ENCODE measurements at places on chromosomes 2 and 18. TPM values are rescaled to one million over a fixed set of nuclear protein-coding genes. Genes with fewer than 3 reads are reported as not detected.

CNTNAP5 gene
- total RNA-seq: not detected

DNA sequence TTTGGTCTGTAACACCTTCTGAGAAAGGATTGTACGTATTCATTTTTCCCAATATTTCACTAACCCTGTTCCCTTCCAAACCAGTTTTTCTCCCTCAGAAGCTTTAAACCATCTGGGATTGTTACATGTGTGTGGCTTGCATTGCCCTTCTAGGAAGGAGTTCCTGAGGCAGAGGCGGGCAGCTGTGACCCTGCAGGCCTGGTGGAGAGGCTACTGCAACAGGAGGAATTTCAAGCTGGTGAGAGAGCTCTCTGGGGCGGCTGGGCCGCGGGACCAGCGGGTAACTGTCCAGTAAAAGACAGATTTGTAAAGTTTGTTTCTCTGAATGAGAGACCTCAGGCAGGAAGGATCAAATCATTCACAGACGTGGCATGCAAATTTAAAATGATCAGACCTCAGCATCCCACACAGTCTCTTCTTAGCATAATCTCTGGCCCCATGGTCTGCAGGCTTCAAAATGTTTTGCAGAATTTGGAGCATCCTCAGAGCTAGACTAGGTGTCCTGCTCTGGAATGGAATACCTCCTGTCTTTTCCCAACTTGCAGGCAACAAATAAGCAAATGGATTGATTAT, 40.2 kb upstream of the GPR17 start:
- DNase-seq: no peak

DNA sequence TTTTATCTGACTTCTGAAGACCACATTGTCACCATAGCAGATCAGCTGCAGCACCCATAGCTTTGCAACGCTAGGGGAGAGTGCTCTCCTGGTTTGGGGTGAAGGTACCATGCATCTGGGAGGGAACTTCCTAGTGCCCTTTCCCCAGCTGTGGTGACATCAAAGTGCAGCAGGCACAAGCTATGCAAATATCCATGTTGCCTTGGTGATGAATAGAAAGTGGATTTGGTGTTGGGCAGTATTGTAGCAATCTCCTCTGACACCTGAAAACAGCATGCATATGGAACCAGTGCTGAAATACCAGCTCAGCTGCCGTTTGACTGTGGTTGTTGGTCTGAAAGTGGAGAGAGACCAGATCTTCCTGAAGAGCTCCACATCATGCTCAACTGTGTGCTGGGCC, 37.1 kb downstream of the BCL2L11 start:
- no peak for DNase-seq

- no peak for DNase-seq
Observed at GRCh38 chr2:42167458-42167857, 1.7 kb upstream of the EML4 start.

DNA sequence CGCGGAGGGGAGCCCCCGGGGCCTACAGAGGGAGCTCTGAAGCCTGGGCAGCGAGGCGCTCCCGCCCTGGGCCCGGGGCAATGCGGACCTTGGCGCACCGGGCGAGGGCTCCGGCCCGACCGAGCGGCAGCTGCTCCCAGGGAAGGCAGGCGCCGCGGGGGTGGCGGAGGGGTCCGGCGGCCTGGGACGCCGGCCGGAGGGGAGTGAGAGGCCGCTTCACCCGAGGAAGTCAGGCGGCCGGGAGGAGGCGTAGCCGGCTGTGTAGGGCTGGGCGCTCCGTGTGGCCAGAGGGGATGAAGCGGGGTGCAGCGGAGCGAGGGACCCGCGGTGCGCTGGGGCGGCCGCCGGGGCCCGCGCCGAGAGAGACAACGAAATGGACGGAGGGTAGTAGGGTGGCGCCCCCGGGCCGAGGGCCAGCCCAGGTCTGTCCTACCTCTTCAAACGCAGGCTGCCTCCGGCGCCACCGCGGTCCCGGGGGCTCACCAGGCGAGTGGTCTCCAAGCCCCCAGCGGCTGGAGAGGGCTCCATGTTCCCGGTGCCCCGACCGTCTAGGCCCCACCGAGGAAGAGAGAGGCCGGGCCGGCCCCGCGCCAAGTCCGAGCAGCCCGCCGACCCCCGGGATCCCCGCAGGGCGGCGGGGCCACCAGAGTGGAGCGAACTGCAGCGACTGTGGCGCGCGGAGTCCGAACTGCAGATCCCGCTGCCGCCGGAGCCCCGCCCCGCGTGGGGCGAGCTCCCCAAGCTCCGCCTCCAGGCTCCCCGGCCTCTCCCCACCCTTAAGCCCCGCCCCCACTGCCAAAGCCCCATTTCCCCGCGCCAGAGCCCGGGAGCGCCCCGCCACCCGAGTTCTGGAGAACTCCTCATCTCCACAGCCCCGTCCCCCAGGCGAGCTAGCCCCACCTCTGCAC, at the start of gene SLC30A3:
Gene SLC30A3 (minus strand): TSS at position 669 of the 908 bp plus-strand sequence. CDS start 141 bp downstream, at position 528.
- DNase-seq: peak; percentile 20

- DNase-seq: no peak
Observed at GRCh38 chr2:222711315-222711940, 40.0 kb downstream of the MOGAT1 start.

EFEMP1 gene
- total RNA-seq: 128 TPM

- DNase-seq: peak; percentile 29
Observed at GRCh38 chr2:121076885-121077549, 208.0 kb downstream of the TFCP2L1 start.

NEMP2 gene
- 9.5 TPM for total RNA-seq

GRCh38 chr2:107542314-107542740, 284.4 kb upstream of the RGPD4 start:
- no peak for DNase-seq

DNA sequence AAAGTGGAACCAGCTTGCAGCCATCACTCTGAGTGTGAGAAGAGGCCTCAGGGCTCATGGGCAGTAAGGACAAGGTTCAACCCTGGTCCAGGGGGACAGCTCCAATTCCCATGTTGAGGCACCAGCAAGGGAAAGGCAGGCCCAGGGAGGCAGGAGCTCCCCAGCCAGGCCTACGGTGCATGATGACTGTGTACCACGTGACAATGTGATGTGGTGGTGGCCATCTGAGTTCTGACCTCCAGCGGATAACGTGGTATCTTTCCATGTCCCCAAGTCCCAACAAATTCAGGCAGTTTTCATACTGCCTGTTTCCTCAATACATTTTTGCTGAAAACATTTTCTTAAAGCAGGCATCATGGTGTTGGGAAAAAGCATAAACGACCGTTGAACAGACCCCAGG, 36.1 kb upstream of the COL6A3 start:
- DNase-seq: no peak

SMAD2 gene
- 171 TPM for total RNA-seq

LRRTM4 gene
- not detected for total RNA-seq

GRCh38 chr2:71681626-71682025, 228.3 kb downstream of the DYSF start:
- DNase-seq: no peak

DNA sequence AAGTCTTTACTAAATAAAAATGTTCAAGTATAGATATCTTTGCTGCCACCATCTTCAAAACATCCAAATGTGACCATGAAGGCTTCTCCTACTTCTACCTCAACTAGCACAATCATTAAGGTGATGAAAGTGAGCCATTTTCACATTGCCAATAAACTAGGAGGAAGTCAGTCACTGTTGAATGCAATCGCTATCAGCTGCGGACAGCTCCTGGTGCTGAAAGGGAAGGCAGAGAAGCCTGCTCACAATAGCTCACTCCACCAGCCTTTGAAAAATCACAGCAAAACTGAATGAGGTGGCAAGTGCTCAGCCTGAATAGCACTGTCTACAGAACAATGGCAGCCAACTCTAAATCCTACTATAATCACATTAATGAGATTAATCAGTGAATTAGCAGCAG, 2.2 kb downstream of the MYT1L start:
- peak; percentile 0 for DNase-seq

DNA sequence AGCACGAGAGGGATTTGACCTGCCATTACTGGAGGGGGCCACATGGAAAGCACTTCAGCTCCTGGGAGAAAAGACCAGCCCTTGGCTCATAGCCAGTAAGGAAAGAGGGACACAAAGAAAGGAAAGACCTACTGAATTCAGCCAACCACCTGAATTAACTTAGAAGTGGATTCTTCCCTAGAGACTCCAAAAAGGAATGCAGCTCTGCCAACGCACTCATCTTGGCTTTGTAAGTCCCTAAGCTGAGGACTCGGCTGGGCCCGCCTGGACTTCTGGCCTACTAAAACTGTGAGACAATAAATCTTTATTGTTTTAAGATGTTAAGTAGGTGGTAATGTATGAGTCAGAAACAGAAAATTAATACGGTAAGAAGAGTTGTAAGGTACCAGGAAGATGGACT, 11.5 kb downstream of the ATF2 start:
- peak; percentile 22 for DNase-seq

TDRD15 gene
- not detected for total RNA-seq

GRCh38 chr18:73288813-73289212, 421.0 kb upstream of the NETO1 start:
- DNase-seq: no peak

GRCh38 chr2:43444989-43445645, 150.7 kb downstream of the THADA start:
- DNase-seq: peak; percentile 45

AQP12A gene
- total RNA-seq: not detected

DNA sequence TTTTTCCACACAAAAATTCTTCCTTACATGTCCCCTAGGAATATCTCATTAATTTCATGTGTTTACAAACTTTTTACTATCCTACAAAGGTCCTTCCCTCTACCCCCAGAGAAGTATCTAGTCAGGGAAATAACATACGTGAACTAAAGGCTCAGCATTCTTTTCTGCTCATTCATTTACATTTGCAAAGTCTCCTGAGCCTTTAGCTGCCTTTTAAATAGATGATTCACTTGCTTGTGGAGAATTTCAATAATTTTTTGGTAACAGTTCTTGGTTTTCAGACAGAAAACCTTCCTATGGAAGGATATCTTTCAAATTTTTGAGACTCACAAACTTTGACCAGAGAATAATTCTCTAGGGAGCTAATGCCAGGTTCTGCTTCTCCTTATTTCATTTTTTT, 81.5 kb upstream of the RMDN2 start:
- DNase-seq: no peak

HRH4 gene
- not detected for total RNA-seq

GPATCH11 gene
- total RNA-seq: 13.1 TPM

DNA sequence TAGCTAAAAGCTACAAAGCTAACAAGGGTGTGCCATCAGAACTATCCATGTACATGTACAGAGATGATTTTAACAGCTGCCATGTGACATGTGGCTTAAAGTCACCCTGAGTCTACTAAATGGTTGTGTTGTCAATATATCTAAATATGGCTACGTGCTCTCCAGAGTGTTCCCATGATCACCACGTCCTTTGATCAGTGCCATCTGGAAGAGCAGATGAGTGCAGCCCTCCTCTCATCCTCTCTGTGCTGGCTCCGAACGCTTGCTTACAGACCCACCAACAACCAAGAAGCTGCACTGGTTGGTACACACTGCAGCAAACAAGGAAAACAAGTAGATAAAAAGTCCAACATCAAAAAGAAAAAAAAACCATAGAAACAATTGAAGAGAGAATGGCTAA, 88.6 kb upstream of the NARS1 start:
- DNase-seq: no peak

ME2 gene
- 44.1 TPM for total RNA-seq

MYO5B gene
- 5.5 TPM for total RNA-seq

DNA sequence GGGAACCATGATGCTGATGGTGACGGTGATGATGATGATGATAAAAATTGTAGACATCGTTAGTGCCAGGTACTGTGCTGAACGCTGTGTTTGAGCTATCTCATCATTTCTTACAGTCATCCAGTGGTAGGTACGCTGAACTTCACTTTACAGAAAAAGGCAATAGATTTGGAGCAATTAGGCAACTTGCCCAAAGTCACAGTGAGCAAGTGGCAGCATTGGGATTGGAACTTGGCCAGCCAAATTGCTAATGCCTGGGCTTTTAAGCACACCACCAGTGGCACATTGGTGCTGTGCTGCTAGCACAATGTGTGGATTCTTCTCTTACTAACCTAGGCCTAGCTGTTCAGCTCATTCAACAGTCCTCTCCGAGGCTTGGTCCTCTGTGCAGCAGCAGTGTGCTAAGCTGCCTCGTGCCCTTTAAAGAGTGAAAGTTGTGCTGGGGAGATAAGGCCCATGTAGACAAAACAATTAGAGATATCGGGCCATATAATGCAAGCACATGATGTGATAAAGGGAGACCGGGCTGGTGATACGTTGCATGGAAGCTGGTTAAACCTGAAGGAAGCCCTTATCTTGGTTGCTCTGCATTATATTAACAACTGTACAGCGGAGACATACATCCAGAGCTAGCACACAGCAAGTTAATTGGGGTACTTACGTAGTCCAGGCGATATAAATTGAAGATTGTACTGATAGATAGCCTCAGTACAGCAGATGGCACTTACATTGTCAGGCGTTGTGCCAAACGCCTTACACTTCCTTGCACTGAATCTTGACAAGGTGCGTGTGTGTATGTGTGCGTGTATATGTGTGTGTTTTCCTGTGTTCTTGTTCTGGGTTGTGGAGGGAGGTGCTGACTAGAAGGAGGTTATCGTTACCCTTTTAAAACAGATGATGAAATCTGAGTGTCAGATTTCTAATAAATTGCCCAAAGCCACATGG, 28.4 kb downstream of the HK2 start:
- no peak for DNase-seq

DNA sequence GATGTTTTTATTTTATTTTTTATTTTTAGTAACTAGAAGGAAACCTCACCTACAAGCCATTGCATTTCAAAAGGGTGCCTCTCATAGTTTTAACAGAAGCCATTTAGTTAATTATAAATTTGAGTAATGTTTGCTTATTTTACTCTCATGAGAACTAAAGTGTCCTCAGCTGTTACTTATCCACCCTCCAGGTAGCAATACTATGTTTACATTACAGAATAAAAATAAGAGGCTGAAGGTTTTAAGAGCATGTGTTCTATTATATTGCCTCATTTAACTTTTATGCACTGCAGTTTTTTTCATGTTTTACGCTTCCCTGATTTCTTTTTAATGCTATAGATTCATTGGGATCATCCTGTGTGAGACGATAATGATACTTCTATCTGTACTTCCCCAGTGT, 235.5 kb downstream of the THSD7B start:
- no peak for DNase-seq

DNA sequence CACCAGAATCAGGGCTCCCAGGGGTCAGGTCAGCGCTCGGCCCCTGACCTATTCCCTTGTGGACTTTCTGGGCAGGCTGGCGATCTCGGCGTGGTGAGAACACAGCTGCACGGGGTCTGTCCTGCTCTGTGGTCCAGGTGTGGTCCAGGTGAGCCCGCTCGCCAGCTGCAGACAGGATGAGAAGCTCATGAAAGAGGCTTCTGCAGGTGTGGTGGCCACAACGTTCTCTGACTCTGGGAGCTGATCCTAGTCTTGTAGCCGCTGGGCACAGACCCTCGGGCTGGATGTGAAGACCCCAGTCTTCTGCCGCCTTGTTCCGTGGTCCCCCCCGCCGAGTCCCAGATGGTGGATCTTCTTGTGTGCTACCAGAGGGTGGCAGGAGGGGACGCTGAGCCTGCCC, 129.7 kb downstream of the RTP5 start:
- no peak for DNase-seq

GRCh38 chr2:236051806-236052205, 116.4 kb downstream of the GBX2 start:
- no peak for DNase-seq

SP100 gene
- 257 TPM for total RNA-seq
